Activated CD4-positive, alpha-beta T cell treated with anti-CD3 and anti-CD28 coated beads, Interleukin-2, amount 10 ng/mL, durations not matched to agents 7 days and 5 days (primary cell): ENCODE measurements at places on chromosomes 12 and 14. TPM values are rescaled to one million over a fixed set of nuclear protein-coding genes. Genes with fewer than 3 reads are reported as not detected.
A peak's percentile ranks its signal among the peaks of the same experiment; 100 is the strongest.

The AVPR1A gene
- not detected for total RNA-seq

The ZDHHC22 gene
- not detected for total RNA-seq

DNA sequence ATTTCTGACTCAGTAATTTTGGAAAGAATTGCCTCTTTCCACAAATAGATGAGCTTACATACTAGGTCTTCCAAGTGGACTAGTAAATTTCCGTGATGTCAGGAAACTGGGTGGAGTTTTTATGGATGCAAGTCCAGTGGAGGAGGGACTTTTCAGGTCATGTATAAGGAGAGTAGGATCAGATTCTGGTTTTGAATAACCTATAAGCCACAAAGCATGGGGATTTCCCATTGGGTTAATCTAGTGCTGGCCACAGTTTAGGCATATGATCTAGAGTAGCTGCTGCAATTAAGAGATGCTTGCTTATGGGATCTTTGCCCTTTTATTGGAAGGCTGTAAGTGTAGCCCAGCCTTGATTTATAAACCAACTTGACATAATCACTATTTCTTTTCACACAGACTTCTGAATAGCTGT is 33.8 kb downstream of the STK38L start:
- DNase-seq, result no peak
- H3K27ac ChIP-seq, result no peak overlapping the region
- no peak overlapping the region for H3K4me3 ChIP-seq
- H3K36me3 ChIP-seq, result peaks cover 3% of the 10 kb centered on the region

- peak; percentile 80 for DNase-seq
- H3K27me3 ChIP-seq, result peaks cover 4% of the 10 kb centered on the region
- peak within 1 kb of the TSS; percentile 80 for H3K27ac ChIP-seq
- H3K4me1 ChIP-seq, result peaks cover 8% of the 10 kb centered on the region
- no peaks in the 10 kb centered on the region for H3K36me3 ChIP-seq
Observed at GRCh38 chr12:7092229-7092985, at the start of gene C1R. TSS of gene C1R (minus strand) at chr12:7092445. CDS start at chr12:7092388, 57 bp downstream.
